Activated naive CD8-positive, alpha-beta T cell treated with anti-CD3 and anti-CD28 coated beads for 36 hours (primary cell): ENCODE measurements at places on chromosomes 6 and 20. TPM values are rescaled to one million over a fixed set of nuclear protein-coding genes. Genes with fewer than 3 reads are reported as not detected.
A peak's percentile ranks its signal among the peaks of the same experiment; 100 is the strongest.

DNA sequence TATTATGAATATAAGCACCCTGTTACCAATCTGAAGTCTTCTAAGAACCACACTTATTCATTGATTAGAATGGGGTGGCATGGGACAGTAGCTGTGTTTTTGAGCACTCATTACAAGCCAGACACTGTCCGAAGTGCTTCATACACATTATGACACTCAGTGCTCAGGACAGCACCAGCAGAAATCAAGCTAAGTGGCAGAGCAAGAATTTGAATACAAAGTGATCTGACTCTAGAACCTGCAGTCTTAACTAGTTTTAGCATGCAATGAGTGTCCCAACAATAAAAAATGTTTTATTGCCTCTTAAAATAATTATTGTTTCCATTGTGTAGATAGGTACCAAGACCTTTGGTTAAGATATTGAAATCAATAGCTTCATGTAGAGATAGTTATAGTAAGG lies 39.1 kb upstream of the GLP1R start:
- no peaks in the 10 kb centered on the region for H3K36me3 ChIP-seq
- H3K27ac ChIP-seq, result no peak overlapping the region
- H3K27me3 ChIP-seq, result peaks cover 67% of the 10 kb centered on the region
- DNase-seq, result no peak
- H3K4me3 ChIP-seq, result no peak overlapping the region

GRCh38 chr6:74870403-74870802 lies 335.4 kb downstream of the COL12A1 start:
- DNase-seq, result no peak
- no peaks in the 10 kb centered on the region for H3K36me3 ChIP-seq
- no peaks in the 10 kb centered on the region for H3K4me1 ChIP-seq
- H3K27ac ChIP-seq, result no peak overlapping the region
- no peaks in the 10 kb centered on the region for H3K27me3 ChIP-seq

- H3K27ac ChIP-seq, result no peak overlapping the region
- no peaks in the 10 kb centered on the region for H3K27me3 ChIP-seq
- no peak for DNase-seq
- no peak overlapping the region for H3K4me3 ChIP-seq
- peaks cover 15% of the 10 kb centered on the region for H3K36me3 ChIP-seq
- H3K4me1 ChIP-seq, result no peaks in the 10 kb centered on the region
Measured at GRCh38 chr6:1910621-1911407, 301.1 kb downstream of the FOXC1 start.

Gene IL17A
- total RNA-seq, result not detected

DNA sequence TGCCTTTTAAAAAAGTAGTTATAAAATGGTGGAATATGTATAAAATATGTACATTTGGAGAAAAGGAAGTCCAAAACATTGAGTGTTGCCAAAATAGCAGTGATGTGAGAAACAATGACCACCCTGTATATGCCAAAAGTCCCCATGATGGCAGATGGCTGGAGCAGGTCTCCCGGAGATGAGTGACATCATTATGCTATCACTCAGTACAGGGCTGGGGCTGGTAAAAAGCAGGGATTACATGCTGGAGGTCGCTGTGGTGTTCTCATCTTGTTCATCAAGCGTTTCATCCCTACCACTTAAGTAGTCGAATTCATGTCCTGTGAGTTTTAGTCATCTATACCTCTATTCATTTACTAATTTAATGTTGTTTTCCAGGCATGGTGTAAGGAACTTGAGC lies 315.3 kb upstream of the SLC35B3 start:
- H3K4me1 ChIP-seq, result no peaks in the 10 kb centered on the region
- no peaks in the 10 kb centered on the region for H3K36me3 ChIP-seq
- no peak overlapping the region for H3K4me3 ChIP-seq

GRCh38 chr6:30453508-30454116 lies 35.7 kb upstream of the HLA-E start:
- H3K27me3 ChIP-seq, result peaks cover 94% of the 10 kb centered on the region
- H3K4me1 ChIP-seq, result peaks cover 36% of the 10 kb centered on the region
- peak; percentile 88 for DNase-seq
- no peaks in the 10 kb centered on the region for H3K36me3 ChIP-seq
- H3K27ac ChIP-seq, result no peak overlapping the region
